ENCODE measurements at places on chromosomes 2 and 18. TPM values are rescaled to one million over a fixed set of nuclear protein-coding genes. Genes with fewer than 3 reads are reported as not detected.

IHH gene
- total RNA-seq: 0.09 TPM

IL1B gene
- total RNA-seq: not detected

GAREM1 gene
- total RNA-seq: 1.9 TPM

DUSP2 gene
- 0.54 TPM for total RNA-seq

SLC1A4 gene
- 9.2 TPM for total RNA-seq

TMEFF2 gene
- total RNA-seq: not detected

FBXO36 gene
- total RNA-seq: 0.75 TPM

SGPP2 gene
- total RNA-seq: not detected

Data from endothelial cell of coronary artery (primary cell).